Stimulated activated CD4-positive, alpha-beta T cell treated with anti-CD3 and anti-CD28 coated beads, Interleukin-12 subunit alpha, Interleukin-12 subunit beta, amount 100 ng/mL, for 4 hours (primary cell): ENCODE measurements at places on chromosomes 5 and 9.

- no peak for DNase-seq
These were observed 252.9 kb downstream of the PJA2 start for GRCh38 chr5:109156885-109157284.

- DNase-seq, result no peak
These were observed 140.1 kb upstream of the FBXL17 start for GRCh38 chr5:108521841-108522506.

DNA sequence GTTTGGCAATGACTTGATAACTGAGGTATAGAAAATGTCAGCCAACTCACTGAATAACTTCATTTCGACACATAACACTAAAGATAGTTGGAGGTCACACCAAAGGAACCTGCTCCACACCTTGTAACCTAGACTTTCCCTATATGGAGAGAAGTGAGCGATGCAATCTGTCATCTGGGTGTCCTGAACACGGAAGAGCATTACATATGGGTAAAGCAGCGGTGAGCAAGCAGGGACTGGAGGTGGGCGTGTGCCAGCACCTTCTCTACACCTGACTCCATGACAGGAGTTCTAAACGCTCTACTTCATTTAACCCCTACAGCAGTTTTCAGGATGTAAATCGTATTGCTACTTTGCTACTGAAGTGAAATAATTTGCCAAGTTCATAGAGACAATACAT lies 152.8 kb downstream of the SLC12A2 start:
- no peak for DNase-seq

DNA sequence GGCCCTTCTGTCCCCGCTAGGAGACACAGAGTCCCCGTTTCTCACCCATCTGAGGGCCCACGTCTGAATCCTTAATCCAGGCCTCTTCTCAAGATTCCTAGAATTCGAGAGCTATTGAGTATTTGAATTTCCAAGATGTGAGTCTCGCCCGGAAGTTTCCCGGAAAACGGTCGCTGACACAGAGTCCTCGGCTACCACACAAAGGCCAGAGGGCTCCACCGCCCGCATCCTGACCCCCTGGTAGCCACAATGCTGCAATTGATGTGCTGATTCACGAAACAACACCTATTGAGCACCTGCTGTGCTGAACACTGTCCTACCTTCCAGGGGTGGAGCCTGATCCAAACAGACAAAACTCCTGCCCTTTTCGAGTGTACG lies 670 bp upstream of the FBP1 start:
- no peak for DNase-seq

DNA sequence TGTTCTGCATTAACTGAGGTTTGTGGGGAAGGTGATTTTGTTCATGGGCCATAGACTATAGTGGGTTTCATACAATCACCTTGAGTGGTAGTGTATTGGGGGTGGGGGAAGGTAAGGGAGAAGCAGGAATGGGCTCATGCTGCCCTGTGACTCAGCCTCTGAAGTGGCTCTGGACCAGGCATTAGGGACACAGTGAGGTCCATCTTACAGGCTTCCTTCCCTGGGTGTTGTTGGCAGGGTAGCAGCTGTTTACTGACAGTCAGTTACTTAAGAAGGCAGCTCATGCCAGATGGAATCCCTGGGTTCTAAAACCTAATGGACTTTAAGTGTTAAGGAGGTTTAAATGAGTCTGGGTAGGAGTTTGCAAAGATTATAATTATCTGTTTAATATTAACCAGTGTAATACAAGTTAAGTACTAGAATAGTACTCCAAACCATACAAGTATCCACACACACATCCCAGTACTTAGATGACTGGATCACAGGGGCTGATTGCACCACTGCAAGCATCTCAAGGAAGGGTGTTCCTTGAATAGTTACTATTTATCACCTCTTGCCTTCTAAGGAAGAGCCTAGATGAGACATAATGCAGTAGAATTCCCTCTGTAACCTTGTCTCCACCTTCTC lies 59.3 kb downstream of the CAST start:
- no peak for DNase-seq

- peak; percentile 6 for DNase-seq
These were observed 47.3 kb downstream of the PRLR start for GRCh38 chr5:35182910-35183535.

DNA sequence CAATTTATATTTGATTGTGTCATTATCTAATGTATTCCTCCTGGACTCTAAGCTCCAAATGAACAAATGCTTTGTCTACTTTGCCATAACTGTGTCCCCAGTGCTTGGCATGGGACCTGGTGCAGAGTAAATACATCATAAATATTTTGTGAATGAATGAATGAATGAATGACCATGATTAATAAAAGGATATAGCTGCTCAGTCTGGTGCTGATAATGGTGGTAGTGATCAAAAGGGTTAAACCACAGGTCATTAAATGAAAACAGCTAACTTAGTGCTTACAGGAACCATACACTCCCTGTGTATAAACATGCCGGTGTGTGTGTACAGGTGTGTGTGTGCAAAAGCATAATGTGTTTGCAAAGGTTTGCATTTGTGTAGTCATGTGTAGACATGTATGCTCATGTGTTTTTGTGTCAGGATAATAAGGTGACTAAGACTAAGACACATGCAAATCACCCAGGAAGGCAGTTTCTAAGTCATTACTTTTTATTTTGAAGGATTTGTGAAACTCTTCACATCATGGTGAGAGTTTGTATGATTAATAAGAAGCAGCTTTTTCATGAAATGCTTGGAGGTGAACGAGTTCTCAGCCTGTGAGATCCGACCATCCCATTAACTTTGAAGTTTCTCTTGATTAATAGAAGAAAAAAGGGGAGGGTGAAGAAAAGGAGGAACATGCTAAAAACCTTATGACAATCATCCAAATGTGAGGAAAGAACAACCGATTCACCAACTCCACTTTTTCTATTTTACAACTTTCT lies 24.6 kb downstream of the SPARC start:
- DNase-seq, result no peak

DNA sequence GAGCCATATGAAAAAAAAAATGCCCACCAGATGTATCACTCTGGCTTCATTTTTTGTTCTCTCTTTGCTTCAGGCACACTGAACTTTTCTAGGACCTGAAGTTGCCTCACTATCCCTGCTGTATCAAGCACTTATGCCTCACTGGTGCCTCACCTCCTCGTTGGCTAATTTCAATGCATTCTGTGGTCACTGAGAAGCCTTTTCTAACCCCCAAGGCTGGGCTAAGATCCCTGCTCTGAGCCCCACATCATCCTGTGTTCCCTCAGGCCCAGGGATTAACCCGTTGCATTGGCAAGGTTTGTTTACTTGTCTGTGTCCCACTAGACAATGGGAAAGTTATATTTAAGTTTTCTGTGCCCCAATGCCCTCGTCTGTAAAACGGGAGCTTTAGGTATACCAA lies 362.7 kb downstream of the OSTF1 start:
- DNase-seq, result no peak

- DNase-seq, result no peak
These were observed 194.6 kb downstream of the OLFM1 start for GRCh38 chr9:135281791-135282737.
